ENCODE measurements at places on chromosomes 3 and 15.
A peak's percentile ranks its signal among the peaks of the same experiment; 100 is the strongest.

DNA sequence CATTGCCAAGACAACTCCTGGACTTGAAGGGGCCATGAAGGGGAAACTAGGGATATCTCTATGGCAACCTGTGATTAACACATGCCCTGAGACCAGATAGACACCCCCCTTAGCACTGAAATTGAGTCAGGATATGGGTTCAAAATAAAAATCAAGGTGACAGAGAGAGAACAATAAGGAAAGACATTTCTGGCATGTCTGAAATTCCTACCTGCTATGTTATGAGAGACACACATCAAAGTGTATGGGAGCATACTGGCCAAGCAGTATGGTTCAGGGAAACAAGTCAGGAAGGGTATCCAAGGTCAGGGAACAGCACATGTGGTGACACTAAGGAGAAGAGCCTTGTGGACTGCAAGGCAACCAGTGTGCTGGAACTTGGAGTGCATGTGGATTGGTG is 388.7 kb downstream of the SHQ1 start:
- DNase-seq = no peak

DNA sequence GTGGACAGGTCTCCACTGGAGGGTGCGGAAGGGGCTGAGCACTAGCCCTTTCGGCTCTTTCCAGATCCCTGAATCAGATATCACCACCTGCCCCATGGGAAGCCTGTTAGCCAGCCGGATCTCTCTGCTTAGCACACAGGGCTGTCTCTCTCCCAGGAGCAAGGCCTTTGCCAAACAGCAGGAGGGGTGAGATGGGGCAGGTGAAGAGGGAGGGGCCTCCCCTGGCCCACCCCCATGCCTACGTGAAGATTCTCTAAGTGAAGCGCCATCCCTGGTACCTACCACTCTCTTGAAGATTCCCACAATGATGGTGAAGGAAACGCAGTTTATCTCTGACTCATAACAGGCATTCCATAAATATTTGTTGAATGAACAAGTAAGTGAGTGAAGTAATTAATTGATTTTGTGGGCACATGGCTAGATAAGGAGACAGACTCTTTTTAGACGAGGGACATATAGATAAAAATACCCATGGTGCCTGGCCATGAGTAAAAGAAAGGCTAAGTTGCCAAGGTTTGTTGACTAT is 19.6 kb upstream of the HCN4 start:
- DNase-seq = no peak

GRCh38 chr3:141055136-141055535 is 4.0 kb downstream of the SPSB4 start:
- DNase-seq = no peak

DNA sequence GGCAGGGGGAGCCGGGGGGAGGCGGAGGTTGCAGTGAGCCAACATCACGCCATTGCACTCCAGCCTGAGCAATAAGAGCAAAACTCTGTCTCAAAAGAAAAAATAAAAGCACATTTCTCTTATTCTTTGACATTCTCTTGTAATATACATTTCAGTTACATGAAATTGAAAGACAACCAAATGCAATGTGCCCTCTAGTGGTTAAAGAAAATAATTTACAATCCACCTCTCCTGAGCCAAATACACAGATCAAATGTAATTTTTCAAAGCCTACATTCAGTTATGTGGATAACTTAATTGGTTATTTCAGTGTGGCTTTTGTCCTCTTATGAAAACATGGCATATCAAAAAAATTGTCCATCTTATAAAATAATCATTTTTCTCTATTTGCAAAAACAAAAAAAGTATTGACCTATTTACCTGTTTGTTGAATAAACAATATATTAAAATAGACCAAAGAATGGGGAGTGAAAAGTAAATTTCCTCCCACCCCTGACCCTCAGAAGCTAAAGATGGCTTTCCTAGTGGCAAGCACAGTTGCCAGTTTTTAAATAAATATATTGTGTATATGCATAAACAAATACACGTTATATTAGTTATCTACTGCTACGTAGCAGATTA is 14.2 kb upstream of the U2SURP start:
- DNase-seq = no peak

- no peak for DNase-seq
Measured at GRCh38 chr15:87154761-87155160, 1075.1 kb downstream of the AGBL1 start.

DNA sequence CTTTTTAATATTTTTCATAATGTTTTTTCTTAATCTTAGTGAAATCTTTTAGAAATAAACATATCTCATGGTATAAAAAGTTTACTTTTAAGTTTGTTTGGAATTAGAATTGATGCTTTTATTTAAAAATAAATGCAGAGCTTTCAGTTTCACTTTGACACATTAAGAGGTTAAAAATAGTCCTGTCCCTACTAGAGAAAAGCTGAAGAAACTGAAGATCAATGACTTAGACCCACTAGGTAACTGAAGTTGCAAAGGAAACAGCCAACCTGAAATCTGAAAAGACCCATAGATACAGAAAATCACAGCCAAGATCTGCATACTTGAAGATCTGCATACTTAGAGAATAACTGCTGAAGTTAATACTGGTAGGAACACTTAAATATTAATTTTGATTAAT is 237.6 kb downstream of the RAP2B start:
- DNase-seq = no peak

DNA sequence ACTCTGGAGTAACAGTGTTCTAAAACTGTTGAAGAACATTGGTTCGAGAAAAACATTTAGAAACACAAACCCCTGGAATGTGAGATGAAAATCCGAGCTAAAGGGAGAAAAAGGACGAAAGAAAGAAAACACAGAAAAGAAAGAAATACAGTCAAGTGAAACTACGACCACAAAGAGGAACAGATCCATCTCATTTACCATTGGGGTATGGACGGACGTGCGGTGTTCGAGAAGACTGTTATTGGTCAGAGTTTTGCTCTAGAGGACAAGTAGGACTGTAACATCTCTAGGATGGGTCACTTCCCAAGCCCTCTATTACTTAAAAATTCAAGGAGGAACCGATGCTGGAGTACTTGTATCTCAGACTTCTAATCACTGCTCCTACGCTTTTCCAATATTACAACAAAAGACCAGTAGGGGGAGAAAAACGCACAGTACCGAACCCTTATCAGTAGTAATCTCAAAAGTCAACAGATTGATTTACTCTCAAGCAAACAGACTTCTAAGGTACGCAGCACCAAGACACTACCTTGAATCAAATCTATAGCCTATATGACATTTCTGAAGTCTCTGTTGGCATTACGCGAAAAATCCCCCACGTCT is 1.1 kb upstream of the PIK3CA start:
- DNase-seq = no peak

DNA sequence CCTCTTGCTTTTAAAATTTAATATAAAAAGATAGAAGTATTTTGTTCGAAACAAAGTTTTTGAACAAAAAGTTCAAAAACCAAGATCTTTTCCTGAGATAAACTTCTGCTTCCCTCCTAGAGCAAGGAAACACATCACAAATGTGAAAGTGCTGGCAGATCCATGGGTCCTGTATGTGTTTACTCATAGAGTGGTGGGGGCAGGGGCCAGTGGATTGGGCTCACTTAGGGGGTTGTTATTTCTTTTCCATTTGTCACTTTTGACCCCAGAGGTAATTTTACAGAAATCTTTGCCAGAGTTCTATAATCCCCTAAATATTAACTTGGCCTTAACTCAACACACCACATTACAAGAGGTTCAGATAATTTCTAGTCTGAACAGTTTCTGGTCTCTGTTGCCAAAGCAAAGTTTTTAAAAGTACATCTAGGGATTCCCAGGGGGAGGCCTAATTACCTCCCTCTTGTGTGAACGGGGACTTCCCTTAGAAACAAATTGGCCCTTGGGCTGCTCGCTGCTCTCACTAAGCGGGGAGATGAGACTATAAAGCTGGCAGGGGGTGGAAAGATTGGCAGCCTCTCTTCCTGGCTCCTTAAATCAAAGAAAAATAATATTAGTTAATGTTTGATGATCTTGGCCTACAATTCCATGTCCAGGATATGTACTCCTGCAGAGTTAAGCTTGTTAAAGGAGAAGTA is 66.8 kb upstream of the PTX3 start:
- DNase-seq = peak; percentile 42

DNA sequence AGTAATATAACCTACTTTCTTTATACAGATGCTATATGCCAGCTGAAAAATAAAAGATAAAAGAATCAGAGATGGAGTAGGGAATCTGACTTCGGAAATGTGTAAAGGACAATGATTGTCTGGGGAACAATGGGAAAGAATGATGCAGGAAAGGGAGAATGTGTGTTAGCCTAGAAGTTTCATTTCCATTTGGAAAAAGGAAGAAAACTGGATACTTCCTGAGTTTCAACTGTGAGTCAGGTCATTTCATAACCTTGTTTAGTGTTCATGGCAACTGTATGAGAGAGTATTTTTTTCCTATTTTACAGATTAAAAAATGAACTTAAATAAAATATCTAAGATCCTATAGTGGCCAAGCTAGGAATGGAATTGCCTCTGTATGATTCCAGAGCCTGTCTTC is 261.3 kb upstream of the NECTIN3 start:
- DNase-seq = no peak

DNA sequence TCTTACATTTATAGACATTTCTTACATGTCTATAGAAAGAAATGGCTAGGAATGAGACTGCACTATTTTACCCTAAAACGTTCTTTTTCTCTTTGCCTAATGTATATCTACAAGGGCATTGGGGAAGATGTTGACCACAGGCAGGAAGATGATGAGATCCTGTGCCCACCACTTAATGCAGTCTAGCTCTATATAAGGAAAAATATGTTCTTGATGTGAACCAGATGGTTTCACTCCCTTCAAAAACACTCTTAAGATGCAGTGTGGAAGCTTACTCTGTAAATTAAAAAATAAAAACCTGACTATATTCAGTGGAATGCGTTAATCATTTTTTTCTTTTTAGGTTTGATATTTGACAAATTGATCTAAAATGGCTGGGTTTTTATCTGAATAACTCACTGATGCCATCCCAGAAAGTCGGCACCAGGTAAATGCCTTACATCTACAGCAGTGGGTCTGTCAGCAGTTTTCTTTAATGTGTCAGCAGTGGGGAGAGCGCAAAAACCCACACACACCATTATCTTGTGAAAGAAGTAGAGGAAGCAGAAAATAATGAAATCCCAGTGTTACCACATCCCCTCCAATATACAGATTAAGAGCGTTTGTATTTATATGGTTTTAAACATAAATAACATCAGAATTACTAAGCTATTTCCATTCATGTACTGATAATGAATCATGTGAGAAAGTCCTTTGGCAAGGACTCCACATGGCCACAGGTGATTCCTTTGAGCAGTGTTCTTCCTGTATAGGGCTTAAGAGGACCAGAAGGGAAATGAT is 10.1 kb downstream of the AGTR1 start:
- DNase-seq = no peak
